ENCODE measurements at places on chromosomes 16 and 17.

DNA sequence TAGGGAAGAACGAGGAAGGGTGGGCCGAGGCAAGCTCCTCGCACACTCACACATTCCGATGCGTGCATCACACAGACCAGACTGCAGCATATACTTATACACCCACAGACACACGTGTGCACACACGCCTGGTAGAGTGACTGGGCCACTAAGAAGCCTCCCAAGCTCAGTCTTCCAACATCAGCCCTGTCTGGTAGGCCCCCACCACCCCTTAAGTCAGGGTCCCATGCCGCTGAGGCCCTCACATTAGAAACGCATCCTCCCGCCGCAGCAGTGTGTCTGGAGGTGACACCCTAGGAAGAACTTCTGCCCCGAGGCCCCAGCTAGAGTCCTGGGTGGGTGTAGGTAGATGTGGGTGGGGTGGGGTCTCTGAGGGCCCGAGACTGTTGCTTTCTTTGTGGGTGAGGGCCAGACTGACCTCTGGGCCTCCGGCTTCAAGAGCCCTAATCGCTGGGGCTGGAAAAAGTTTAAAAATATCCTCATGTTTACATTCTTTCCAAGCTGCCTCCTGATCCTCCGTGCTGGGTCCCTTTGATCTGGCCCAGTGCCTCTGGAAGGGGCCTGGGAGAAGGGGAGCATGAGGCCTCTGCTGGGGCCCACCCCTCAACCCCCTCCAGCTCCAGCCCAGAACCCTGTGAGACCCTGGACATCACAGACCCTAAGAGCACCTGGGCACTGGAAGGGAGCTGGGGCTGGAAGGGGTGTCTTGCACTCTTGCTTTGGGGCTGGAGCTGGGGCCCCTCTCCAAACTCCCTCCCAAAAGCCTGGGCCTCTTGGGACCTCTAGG is 13.6 kb downstream of the CDH16 start:
- DNase-seq: no peak

DNA sequence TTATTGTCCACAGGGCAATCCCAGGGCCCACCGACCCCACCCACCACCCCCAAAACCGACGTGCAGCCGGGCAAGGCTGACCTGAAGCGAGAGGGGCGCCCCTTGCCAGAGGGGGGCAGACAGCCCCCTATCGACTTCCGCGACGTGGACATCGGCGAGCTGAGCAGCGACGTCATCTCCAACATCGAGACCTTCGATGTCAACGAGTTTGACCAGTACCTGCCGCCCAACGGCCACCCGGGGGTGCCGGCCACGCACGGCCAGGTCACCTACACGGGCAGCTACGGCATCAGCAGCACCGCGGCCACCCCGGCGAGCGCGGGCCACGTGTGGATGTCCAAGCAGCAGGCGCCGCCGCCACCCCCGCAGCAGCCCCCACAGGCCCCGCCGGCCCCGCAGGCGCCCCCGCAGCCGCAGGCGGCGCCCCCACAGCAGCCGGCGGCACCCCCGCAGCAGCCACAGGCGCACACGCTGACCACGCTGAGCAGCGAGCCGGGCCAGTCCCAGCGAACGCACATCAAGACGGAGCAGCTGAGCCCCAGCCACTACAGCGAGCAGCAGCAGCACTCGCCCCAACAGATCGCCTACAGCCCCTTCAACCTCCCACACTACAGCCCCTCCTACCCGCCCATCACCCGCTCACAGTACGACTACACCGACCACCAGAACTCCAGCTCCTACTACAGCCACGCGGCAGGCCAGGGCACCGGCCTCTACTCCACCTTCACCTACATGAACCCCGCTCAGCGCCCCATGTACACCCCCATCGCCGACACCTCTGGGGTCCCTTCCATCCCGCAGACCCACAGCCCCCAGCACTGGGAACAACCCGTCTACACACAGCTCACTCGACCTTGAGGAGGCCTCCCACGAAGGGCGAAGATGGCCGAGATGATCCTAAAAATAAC is 3.0 kb downstream of the SOX9 start:
- no peak for DNase-seq

- DNase-seq: peak; percentile 77
Observed at GRCh38 chr17:47946929-47947397, 5.6 kb downstream of the PNPO start.

GRCh38 chr17:75411328-75412067 is 6.0 kb upstream of the GRB2 start:
- DNase-seq: no peak

DNA sequence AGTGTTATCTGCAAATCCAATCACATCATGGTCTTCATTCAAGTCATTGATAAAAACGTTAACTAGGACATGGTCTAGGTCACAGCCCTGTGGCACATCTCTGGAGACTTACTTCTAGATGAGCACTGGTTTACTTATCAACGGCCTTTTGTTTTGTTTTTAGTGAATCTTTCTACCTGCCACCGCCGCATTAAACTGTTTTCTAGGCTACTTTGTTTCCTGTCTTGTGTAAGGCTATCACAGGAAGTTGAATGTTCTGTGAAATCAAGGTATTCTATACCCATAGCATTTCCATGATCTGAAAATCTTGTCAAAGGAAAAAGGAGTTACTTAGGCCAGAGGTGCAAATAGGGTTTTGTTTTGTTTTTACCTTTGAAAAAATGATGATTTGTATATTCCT is 26.9 kb downstream of the SOCS3 start:
- DNase-seq: no peak

DNA sequence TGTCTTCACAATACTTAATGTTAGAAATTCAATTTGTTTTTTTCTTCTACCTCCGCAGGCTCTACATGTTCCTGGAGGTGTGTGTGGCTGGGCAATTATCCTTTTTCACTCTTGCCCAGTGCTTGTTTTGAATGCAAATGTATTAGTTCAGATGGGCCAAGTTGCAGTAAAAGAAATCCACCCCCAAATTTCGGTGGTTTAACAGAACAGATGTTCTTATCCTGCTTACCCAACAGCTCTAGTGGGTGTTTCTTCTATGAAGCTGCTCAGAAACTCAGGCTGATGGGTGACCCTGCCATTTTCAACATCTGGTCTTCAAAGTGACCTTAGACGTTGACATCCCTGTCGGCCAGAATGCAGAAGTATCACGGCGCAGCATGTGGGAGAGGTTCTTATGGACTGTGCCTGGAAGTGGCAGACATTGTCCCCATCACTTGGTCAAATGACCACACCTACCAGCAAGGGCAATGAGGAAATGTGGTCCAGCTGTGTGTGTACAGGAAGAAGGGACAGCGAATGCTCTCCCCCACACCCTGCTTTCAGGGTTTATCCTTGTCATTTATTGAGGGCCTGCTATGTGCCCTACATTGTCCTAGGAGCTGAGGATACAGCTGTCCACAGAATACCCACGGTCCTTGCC is 157.3 kb downstream of the CDH13 start:
- DNase-seq: no peak
